ENCODE measurements at places on chromosomes 1 and 21. TPM values are rescaled to one million over a fixed set of nuclear protein-coding genes. Genes with fewer than 3 reads are reported as not detected.

CD34 gene
- not detected for total RNA-seq

TRIM63 gene
- total RNA-seq: 1.8 TPM

B4GALT2 gene
- total RNA-seq: 66.8 TPM

CHIA gene
- not detected for total RNA-seq

SLC22A15 gene
- total RNA-seq: 1.0 TPM

ITLN2 gene
- total RNA-seq: 0.96 TPM

LRRC3 gene
- 1.7 TPM for total RNA-seq
